ENCODE measurements at places on chromosomes 3 and 15.

DNA sequence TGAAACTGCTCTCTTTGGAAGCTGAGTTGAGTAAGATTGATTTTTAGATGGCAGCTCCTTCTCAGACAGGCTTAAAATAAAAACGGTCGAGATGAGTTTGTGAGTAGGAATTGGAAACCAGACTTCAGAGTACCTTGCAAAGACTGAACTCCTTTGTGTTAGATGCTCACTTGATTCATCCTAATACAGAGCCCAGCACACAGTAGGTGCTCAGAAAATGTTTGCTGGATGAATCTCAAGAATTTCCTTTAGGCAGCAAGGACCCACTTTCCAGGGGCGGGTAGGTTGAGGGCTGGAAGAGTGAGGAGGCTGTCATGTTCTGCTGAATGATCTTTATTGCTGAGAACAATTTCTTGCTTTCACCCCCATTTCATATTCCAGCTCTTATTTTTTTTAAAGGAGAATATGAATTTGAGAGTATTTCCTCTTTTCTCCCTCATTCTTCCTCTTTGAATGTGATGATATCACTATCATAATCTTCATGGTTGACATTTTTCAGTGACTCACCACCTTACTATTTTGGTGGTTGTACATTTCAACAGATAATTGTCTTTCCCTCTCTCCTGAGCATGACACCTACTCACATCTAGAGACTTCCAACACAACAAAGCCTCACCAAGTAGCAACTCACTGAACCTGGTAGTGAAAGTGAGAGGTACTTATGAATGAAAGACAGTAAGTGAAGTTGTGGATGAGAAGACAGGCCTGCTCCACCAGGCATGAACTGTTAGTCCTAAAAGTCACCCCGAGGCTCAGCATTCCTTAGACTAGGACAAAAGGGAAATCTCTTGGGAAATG, 113.3 kb downstream of the PDCD6IP start:
- DNase-seq: peak; percentile 16

DNA sequence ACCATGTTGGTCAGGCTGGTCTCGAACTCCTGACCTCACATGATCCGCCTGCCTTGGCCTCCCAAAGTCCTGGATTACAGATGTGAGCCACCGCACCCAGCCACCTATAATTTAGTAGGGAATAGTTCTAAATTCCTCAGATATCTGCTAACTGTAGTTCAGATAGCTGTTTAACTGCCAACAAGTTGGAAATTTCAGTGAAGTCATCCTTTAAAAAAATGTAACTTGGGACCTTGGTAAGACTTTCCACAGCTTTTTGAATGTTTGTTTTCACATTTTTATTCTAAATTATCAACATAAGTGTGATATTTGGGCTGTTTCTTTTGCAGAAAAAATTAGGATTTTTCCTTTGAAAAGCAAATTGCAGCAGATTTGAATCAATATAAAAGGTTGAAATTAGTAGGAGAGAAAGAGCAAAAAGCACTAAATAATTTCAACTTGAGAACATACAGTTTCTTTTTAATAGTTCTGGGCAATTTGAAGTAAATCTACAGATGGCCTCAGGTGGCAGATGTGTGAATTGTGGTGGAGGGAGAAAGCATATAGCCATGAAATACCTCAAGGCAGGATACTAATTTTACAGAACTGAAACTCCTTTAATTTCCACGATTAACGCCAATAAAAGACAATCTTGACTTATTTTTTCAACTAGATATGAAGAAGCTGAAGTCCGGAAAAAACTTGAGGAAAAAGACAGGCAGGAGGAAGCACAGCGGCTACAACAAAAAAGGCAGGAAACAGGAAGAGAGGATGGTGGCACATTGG, 34.3 kb downstream of the USP8 start:
- peak; percentile 31 for DNase-seq

DNA sequence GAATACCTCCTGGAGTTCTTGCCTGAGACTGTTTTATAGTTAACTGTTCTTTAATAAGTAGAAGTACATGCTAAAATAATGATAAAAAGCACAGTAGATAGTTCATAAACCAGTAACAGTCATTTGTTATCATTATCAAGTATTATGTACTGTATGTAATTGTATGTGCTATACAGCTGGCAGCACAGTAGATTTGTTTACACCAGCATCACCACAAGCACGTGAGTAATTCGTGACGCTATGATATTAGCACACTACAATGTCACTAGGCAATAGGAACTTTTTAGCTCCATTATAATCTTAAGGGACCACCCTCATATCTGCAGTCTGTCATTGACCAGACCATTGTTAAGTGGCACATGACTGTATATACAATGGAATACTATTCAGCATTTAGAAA, 534.7 kb downstream of the FHIT start:
- DNase-seq: no peak

DNA sequence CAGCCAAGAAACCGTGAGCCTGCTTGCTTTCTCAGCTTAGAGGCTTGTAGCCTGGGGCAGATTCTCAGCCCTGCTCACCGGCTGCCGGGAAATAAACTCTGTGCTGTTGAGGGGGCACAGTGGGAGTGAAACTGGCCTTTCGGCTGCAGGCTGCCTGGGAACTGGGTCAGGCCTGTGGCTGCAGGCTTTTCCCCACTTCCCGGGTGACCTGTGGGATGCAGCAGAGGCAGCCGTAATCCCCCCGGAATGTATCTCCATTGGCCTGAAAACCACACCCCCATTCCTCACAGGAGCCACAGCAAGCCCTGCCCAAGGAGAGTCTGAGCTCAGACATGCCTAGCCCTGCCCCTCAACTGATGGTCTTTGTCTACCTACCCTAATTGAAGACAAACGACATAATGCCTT, 110.9 kb downstream of the STXBP5L start:
- DNase-seq: no peak

- DNase-seq: no peak
Observed at GRCh38 chr15:66066481-66066880, 187.1 kb downstream of the MEGF11 start.

GRCh38 chr3:39136533-39137434, 16.6 kb downstream of the CSRNP1 start:
- DNase-seq: no peak

- DNase-seq: peak; percentile 39
Observed at GRCh38 chr3:66717806-66718205, 217.0 kb upstream of the LRIG1 start.
